Colonic mucosa (tissue), 4 donors: ENCODE measurements at places on chromosomes 2 and 18. TPM values are rescaled to one million over a fixed set of nuclear protein-coding genes. Genes with fewer than 3 reads are reported as not detected.

Gene CYP1B1
- 1.3 TPM for total RNA-seq

Gene XDH
- total RNA-seq: 44.4 TPM

Gene LYG2
- total RNA-seq: not detected

Gene TMEM200C
- total RNA-seq: 0.12 TPM

Gene CCDC148
- 0.49 TPM for total RNA-seq

Gene AKAIN1
- total RNA-seq: not detected

Gene RND3
- 57.1 TPM for total RNA-seq

Gene TLX2
- 0.12 TPM for total RNA-seq

Gene OXER1
- 1.3 TPM for total RNA-seq

Gene UGT1A9
- 2.3 TPM for total RNA-seq

Gene HOXD3
- 3.2 TPM for total RNA-seq

Gene FMNL2
- 17.5 TPM for total RNA-seq

Gene KANSL3
- 33.6 TPM for total RNA-seq

Gene DSG1
- total RNA-seq: not detected

Gene CXCR1
- 0.13 TPM for total RNA-seq

Gene ALPG
- 3.3 TPM for total RNA-seq

Gene AGPS
- total RNA-seq: 64.8 TPM

Gene ILKAP
- 50.3 TPM for total RNA-seq

Gene CRACDL
- 22.3 TPM for total RNA-seq

Gene MATN3
- 0.12 TPM for total RNA-seq

Gene CCDC141
- 1.0 TPM for total RNA-seq
